ENCODE measurements at places on chromosomes 16 and 17.
A peak's percentile ranks its signal among the peaks of the same experiment; 100 is the strongest.

DNA sequence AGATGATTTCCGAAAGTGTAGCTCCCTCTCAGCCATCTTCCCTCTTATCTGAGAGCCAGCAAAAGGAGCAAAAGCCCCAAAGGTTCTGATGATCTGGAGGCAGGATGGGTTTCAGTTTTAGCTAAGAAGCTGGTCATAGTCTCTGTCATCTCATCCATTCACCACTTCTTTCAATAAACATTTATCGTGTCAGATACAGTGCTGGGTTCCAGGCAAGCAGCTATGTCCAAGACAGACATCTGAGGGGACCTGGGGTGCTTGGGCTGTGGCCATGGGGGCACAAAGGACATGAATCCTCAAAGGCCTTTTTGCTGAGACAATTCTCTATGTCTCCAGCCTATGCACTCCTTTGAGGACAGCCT is 1.0 kb upstream of the ETV4 start:
- DNase-seq, result no peak

- DNase-seq, result no peak
These were observed 12.1 kb upstream of the COTL1 start for GRCh38 chr16:84630009-84630408.

GRCh38 chr17:69424287-69425041 is 10.0 kb downstream of the MAP2K6 start:
- DNase-seq, result no peak

- DNase-seq, result peak; percentile 58
These were observed 906 bp upstream of the FOXL1 start for GRCh38 chr16:86577314-86577971.

GRCh38 chr17:65259696-65260485 is 122.7 kb downstream of the RGS9 start:
- no peak for DNase-seq
